ENCODE measurements at places on chromosomes 7 and 10.

DNA sequence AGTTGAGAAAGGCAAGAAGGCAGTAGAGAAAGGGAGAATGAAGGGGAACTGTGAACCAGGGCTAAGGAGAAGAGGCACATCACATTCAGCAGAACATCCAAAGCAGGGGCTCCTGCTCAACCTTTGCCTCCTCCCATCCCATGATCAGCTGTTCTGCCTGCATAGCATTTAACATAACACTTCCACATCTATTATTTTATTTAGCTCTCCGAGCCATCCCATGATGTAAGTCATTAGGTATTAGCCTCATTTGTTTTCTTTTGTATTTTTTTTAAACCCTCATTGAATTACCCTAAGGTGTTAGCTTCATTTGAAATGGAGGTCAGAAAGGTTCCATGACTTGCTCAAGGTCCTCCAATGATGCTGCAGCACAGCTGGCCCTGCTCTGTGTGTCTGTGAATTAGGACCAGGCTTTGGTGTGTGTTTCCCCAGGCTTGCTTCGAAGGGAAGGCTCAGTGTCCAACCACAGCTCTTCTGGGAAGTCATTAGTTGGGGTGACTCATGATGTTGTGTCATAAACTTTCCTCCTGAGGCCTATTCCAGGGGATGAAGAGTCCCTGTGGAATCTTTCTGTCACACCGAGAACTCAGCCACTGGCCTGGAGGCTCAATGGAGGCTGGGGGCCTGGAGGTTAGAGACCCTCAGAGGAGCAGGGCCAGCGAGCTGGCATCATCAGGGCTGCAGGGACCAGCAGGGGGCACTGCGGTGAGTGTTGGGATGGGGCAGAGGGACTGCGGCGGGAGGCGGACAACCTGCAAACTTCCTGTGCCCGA is 16.5 kb downstream of the NPFFR1 start:
- peak; percentile 76 for DNase-seq

- DNase-seq = no peak
Observed at GRCh38 chr7:37196676-37197075, 252.0 kb downstream of the ELMO1 start.

GRCh38 chr10:52409928-52410327 is 95.8 kb downstream of the DKK1 start:
- DNase-seq = no peak

GRCh38 chr10:30348378-30348776 is 701 bp downstream of the MTPAP start:
- DNase-seq = no peak

DNA sequence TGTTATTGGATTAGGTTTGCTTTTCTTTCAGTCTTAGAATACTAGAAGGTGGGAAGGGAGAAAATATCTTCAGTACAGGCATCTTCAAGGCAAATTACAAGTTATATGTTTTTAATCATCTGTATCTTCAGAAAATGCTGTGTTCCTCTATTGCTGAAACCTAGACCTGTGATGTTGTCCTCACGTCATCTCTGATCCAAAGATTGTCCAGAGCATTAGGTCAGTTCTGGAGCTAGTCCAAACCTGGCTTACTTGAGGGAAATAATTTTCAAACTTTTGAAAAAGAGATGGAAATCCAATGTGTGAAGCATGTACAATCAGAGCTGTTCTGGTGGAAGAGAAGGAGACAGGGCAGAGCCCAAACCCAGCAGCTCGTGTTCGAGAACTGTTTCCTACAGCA is 217.3 kb downstream of the ZEB1 start:
- DNase-seq = no peak

GRCh38 chr7:151442776-151443496 is 3.0 kb upstream of the CRYGN start:
- DNase-seq = no peak

- no peak for DNase-seq
Observed at GRCh38 chr7:30789334-30789711, 18.1 kb downstream of the MINDY4 start.

- no peak for DNase-seq
Observed at GRCh38 chr7:41882745-41883420, 180.0 kb upstream of the INHBA start.

GRCh38 chr7:157459966-157460365 is 123.2 kb downstream of the DNAJB6 start:
- no peak for DNase-seq

DNA sequence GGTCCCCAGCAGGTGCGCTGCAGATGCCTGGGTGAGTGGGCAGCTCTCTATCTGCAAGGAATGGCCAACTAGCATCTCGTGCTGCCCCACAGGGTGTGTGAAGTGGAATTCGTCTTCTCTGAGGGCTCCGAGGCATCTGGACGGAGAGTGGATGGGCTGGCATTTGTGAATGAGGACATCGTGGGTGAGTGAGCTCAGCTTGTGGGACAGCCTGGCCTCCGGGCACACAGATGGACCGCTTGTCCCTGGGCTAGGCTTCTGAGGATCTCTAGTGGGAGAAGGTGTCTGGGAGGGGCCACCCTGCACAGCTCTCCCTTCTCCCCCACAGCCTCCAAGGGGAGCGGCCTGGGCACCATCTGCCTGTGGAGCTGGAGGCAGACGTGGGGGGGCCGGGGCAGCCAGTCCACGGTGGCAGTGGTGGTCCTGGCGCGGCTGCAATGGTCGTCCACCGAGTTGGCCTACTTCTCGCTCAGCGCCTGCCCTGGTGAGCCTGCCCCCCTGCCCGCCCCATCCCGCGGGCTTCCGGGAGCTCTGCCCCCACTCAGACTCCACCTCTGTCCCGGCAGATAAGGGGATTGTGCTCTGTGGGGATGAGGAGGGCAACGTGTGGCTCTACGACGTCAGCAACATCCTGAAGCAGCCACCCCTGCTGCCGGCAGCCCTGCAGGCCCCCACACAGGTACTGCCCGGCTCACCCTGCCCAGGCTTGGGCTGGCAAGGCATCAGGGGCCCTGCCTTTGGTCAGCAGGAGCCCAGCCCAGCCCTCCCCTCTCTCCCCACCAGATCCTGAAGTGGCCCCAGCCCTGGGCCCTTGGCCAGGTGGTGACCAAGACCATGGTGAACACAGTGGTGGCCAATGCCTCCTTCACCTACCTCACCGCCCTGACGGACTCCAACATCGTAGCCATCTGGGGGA is 6.3 kb downstream of the POLR2J start:
- DNase-seq = no peak

Data from hepatocyte (in vitro differentiated cells).